CD4-positive, alpha-beta T cell treated with Interleukin-2 at 100 ng/mL for 4 hours (primary cell): ENCODE measurements at places on chromosomes 5 and 9.

- DNase-seq, result no peak
Measured at GRCh38 chr5:6404129-6404528, 25.8 kb upstream of the MED10 start.

- DNase-seq, result no peak
Measured at GRCh38 chr5:55694152-55694830, 17.8 kb downstream of the SLC38A9 start.

- DNase-seq, result no peak
Measured at GRCh38 chr9:90423661-90424193, 218.9 kb downstream of the DIRAS2 start.

DNA sequence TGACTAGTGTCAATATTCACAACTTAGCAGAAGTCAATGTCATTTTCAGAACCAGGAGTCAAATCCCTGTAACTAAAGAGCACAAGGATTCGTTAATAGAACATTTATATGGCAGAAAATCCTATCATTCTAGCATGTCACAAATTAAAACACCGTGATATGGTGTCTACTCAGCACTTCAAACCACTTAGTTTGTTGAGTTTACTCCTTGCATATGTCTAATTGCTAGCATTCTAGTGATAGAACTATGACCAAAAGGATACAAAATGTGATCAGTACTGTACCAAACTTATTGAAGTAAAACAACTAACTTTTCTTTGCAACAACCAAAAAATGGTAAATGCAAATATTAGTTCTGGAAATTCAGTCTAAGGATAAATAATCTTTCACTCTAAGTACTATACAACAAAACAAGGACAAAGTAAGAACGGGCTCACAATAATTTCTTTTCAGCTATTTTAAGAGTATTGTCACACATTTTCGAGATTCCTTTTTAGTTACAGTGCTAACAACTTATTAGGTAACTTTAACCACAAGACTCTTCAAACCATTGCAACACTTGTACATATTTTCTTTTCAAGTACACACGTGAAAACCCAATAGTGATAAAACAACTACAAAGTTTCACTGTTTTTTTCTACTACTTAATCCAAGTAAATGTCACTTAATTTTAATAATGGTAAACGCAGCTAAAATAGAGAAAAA lies 845.2 kb upstream of the CDH10 start:
- no peak for DNase-seq

- DNase-seq, result no peak
Measured at GRCh38 chr5:132474881-132475496, 15.6 kb downstream of the IRF1 start.

- no peak for DNase-seq
Measured at GRCh38 chr9:105142406-105143135, 101.9 kb upstream of the SLC44A1 start.

GRCh38 chr5:61228691-61229280 lies 66.5 kb upstream of the SMIM15 start:
- no peak for DNase-seq

GRCh38 chr9:95971815-95972214 lies 96.3 kb downstream of the ERCC6L2 start:
- DNase-seq, result no peak

GRCh38 chr9:71747576-71747975 lies 20.7 kb downstream of the CEMIP2 start:
- no peak for DNase-seq

DNA sequence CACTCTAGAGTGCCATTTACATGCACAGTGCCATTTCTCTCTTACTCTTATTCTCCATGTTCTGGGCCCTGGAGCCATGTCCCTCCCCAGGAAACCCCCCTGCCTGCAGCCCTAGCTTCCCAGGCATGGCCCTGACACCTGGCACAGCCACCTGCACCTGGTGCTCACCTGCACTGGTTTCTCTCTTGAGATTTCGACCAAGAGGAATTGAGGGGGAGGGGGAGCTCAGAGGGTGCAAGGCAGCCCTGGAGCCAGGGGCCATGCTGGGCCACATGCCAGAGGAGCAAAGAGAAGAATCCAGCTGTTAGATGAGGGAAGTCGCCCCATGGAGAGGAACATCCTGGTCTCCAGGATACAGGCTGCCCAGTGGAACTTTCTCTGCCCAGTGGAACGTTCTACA lies 65.0 kb upstream of the RAPGEF1 start:
- DNase-seq, result no peak

GRCh38 chr5:19554524-19554923 lies 433.5 kb downstream of the CDH18 start:
- DNase-seq, result no peak

DNA sequence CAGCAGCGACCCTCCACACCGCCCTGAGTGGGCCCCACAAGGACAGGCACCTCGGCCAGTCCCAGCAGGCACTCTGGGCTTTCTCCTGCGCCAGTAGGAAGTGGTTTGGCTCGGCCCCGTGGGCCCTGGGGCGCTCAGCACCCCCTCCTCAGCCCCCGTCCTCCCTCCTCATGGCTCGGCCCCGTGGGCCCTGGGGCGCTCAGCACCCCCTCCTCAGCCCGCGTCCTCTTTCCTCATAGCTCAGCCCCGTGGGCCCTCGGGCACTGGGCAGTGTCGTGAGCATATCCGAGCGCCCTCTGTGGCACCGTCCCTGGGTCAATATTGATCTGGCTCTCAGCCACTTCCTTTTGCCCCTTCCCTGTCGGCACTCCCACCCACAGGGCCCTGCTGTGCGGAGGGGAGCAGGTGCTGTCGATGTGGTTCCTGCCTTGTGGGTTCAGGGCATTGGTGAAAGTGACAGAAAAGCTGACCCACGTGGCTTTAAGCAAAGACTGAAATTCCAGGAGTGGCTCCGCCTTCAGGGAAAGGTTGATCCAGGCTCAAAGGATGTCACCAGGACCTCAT lies 5.5 kb upstream of the SCGB3A1 start:
- no peak for DNase-seq

GRCh38 chr9:101254733-101255433 lies 129.9 kb downstream of the BAAT start:
- DNase-seq, result no peak

DNA sequence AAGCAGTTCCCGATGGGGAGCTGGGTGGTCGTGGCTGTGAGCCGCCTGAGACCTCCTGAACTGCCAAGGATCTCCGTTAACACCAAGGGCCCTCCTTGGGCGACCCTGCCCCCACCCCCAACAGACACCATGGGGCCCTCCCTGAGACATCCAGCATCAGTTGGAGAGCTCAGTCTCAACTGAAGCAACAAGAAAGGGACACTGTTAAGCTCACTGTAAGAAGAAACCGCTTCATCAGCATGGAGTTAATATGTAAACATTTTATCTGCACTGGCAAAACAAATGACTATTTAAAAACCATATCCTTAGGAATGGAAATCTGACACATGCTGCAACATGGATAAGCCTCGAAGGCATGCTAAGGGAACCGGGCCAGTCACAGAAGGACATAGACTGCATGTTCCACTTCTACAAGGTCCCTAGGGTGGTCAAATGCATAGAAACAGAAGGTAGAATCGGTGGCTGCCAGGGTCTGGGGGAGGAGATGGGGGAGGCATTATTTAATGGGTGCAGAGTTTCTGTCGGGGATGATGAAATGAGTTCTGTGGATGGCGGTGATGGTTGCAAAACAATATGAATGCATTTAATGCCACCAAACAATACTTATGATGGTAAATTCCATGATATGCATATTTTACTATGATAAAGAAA lies 47.4 kb downstream of the ROR2 start:
- DNase-seq, result no peak

DNA sequence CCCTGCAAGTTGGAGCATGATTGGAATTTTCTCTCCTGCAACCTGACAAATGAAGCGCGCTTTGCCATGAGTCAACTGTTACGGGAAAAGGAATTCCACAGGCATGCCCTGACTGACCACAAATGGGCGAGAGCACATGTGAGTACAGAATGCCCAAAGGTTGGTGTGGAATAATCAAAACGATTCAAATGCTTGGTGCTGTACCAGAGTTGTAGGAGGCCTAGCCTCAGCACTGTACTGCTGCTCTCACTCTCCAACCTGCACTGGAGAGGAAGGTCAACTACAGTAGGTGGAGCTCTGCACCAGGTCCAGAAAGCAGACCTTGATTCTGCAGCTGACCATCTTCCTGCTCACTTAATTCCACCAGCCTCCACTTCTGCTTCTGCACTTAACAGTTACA lies 406.9 kb upstream of the ACTBL2 start:
- DNase-seq, result no peak

- no peak for DNase-seq
Measured at GRCh38 chr5:137315534-137316345, 183.4 kb downstream of the SPOCK1 start.

- DNase-seq, result no peak
Measured at GRCh38 chr9:8280811-8281210, 481.2 kb upstream of the DMAC1 start.

GRCh38 chr5:137199201-137199600 lies 299.9 kb downstream of the SPOCK1 start:
- no peak for DNase-seq

DNA sequence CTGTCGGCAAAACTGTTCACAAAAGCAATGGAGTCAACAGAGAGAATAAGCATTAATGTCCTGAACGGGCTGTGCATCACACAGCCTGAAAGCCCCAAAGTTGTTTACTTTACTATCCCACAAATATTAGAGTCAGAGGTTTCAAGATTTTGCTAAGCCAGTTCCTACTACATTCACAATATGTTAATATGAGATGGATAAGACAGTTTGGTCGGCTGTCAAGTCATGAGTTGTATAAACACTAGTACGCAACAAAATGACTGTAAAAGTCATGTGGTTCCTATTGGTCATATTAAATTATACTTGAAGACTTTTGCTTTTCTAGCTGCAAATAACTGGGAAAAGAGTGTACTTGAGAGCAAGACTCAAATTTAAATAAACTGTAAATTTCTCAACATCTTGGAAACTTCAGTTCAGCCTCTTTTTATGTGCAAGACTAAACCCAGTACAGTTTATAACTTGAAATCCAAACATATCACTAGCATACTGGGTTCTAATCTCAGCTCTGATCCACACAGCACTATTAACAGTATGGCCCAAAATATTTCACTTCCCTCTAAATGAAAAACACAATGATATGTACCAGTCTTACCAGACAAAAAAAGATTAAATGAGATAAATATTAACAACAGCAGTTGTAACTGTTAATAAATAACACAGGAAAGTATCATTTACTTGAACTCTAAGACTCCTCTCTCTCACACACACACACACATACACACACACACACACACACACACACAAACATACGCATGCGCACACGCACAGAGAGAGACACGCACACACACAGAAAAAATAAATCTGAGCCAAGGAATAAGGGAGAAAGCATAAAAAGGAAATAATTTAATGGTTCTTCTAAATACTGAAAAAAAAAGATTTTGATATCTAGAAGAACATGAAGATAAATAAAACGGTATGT lies 33.1 kb downstream of the FANCC start:
- DNase-seq, result no peak
